ENCODE measurements at places on chromosomes 4 and X.

- no peak for DNase-seq
Observed at GRCh38 chr4:105686571-105686970, 21.9 kb downstream of the INTS12 start.

DNA sequence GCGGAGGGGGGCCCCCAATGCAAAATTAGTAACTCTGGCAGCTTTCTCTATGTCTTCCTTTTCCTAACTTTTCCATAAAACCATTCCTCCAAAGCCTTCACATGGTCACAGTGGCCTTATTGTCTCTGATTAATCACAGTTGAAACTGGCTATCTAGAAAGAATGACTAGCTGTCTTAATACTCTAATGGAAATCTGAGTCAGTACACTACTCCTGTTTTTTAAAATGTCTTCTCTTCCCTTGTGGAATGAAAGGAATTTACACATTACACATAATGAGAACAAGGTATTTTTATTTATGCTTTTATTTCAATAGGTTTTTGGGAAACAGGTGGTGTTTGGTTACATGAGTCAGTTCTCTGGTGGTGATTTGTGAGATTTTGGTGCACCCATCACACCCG, 66.3 kb upstream of the PUDP start:
- no peak for DNase-seq

GRCh38 chrX:23745786-23746185, 2.7 kb upstream of the ACOT9 start:
- no peak for DNase-seq

- DNase-seq = no peak
Observed at GRCh38 chr4:26936284-26937065, 75.8 kb downstream of the STIM2 start.

DNA sequence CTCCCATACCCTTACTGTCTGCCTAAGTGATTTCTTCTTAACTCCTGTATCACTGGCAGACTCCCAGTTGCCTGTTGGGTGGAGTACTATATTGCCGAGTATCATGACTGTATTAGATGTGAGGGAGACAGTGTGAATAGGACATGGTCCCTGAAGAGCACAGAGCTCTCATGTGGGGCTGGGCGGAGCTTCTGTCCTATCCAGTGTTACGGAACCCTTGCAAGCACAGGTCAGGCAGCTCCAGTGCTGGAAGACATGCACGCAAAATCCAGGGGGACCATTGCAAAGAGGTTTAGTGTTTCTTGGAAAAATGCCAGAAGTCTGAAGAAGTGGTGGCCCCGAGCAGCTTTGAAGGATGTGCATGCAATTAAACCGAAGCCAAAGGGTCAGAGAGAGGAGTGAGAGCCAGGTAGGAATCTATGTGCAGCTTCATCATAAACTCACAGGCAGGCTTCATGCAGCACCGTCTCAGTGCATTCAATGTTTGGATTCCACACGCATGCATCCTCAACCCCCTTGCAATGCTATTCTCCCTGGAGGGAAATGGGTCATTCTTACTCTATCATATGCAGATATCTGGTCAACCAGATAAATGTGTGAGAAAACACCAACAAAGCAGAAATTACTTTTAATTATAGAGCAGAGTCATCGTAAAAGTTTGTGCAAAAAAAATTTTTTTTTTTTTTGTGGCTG, 49.7 kb upstream of the DHRSX start:
- no peak for DNase-seq

DNA sequence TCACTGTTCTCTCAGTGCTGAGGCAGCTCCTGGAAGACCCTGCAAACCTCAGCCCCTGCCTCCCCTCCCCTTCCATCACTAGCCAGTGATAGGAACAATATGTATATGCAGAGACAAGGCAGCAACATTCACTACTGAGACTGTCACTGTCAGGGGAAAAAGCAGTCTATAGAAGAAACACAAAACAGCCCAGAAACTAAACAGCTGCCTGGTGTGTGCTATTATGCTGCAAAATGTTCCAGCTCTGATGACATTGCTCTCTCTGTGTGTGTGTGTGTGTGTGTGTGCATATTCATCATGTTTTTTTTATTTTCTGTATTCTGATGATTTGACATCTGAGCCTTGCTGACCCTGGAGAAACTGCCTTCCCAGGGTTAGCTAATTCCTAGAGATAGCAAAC, 147.2 kb downstream of the SPATA18 start:
- no peak for DNase-seq

GRCh38 chrX:555725-556666, 74.6 kb upstream of the SHOX start:
- no peak for DNase-seq

DNA sequence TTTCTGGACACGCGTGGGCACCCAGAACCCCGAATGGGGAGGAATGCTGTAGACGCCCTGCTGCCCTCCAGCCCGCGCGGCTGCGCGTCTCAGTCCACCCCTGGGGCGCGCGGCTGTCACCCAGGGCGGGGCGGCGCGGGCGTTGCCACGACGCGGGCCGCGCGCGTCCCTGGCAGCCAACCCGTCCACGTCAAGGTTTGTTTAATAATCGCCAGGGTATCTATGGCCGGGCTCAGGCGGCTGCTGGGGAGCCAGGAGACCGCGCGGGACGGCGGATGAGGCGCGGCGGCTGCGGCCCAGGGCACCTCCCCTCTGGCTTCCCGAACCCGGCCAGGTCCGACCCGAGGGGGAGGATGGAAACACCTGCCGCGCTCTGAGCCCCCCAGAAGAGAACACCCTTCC, at the start of gene SPATA18:
TSS of gene SPATA18 (plus strand) at position 92 of the 402 bp plus-strand sequence. CDS start 401 bp downstream, outside the sequence.
- peak; percentile 15 for DNase-seq

- no peak for DNase-seq
Observed at GRCh38 chr4:124631760-124632159, 80.8 kb downstream of the ANKRD50 start.

- DNase-seq = no peak
Observed at GRCh38 chr4:150987204-150987603, 27.9 kb downstream of the LRBA start.

- no peak for DNase-seq
Observed at GRCh38 chr4:4923201-4923600, 63.7 kb downstream of the MSX1 start.

DNA sequence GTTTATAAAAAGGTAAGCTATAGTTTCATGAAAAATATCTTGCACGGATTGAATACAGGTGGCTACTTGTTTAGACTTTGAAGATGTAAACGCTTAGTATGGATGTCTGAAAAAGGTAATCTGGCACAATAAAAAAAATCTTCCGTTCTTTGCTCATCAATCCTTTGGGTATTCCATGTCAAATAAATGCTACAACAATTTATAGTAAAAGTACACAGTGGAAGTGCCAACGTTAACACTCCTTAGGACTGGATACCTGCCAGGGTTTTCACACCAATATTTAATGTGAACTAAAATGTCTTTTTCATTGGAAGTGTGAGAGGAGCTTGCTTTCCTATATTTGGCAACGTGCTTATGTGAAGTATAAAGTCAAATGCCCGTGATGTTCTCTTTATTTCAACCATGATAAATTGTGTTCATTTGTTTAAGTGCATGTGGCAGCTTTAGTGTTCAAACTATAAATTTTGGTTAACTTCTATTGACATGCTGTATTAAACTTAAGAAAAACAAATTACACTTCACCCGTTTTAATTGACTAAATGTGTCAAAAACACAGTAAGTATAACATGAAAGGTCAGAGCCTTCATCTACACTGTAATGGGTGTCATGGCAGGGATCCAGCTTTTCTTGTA, 121.7 kb upstream of the HAND2 start:
- no peak for DNase-seq

DNA sequence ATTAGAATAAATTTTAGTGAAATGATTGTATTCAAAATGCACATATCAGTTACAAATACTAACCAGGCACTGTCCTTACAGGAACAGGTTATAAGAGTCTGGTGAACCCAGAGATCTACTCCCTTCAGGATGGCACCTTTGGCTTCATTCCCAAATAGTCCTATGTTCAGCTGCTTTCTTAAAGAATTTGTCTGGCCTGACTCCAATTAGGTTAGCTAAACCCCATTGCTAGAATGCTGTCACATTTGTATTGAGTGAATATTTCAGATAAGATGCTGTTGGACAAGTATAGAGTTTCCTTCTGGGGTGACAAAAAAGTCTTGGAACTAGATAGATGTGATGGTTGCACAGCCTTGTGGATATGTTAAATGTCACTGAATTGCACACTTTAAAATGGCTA, 69.4 kb downstream of the EFHC2 start:
- no peak for DNase-seq

DNA sequence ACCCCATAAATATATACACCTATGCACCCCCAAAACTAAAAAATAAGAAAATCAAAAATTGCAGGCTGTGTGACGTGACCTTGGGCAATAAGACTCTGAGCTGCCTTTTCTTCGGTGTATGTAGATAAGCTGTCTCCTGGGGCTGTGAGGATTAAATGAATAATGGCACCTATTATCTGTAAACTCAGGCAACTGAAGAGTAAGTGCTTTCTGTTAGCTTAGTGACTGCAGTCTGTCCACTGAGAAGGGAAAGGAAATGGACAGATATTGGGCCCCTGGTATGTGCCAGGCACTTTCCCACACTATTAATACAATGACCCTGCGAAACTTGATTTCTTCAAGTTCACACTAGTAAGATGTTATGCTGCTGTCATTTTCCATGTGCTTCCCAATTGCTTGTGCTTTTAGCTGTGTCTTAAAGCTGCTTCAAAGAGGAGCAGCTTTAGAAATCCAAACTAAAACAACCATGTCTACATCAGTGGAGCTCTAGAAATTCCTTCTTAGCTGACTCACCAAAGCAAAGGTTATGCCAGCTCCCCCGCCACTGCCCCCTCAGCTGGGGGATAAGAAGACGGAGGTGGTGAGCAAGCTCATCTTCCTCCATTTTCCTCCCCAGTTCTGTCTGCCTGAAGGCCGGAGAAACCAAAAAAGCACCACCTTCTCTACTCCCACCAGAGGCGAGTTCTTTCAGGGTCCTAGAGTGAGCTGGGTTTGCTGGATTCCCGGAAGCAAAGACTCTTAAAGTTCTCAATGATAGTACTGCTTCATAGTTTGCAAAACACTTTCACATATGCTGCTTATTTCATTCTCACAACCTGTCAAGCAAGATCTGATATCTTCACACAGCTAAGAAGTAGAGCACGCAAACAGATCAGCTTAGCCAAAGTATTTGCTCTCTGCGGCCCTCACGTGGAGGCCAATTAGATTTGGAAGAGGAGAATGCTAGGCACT, 8.8 kb upstream of the DGAT2L6 start:
- no peak for DNase-seq

DNA sequence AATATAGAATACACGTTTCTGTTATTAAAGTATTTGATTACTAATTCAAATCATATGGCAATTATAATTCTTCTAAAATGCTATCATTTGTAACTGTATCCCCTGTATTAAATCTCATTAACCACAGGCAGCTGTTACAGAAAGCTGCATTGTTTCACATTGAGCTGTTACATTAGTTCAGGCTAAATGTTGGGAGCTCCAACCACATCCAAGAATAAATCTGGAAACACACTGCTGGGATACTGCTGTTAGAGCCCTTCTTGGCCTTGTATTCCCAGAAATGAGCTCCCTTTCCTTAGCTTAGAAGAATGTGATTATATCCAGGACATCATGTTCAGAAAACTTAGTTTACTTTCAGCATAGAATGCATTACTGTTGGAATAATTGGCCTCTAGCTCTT, 48.2 kb downstream of the GUCY1B1 start:
- no peak for DNase-seq

- DNase-seq = no peak
Observed at GRCh38 chr4:66639361-66639760, 905.9 kb downstream of the CENPC start.

DNA sequence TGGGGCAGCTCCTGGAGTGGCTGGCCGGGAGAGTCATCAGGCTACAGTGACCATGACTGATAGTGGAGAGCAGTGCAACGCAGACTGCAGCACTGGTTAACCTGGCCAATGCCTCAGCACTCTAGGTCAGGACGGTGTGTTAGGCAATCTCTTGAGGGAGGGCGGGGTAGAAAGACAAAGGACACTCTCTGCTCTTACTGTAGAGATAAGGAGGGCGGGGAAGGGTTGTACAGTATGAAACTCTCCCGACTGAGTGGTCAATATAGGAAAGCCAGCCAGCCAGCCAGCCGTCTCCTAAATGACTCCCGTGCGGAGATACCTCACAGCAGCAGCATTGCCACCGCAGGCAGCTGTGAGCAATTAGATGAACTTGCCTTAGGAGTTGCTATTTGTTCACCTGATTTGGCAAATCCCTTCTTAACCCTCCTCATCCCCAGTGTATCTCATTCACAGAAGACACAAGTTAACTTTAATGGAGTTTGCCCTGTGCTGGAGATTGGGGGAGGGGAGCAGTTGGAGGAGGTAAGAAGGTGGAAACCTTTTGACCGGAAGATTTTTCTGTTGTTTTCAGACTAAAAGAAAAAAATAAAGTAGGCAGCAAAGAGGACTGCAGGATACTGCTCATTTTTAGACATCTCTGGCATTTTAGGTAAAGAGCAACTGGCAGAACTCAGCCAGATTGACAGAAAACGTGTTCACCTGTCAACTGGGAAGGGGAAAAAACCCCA, 330.5 kb downstream of the HNRNPD start:
- no peak for DNase-seq

DNA sequence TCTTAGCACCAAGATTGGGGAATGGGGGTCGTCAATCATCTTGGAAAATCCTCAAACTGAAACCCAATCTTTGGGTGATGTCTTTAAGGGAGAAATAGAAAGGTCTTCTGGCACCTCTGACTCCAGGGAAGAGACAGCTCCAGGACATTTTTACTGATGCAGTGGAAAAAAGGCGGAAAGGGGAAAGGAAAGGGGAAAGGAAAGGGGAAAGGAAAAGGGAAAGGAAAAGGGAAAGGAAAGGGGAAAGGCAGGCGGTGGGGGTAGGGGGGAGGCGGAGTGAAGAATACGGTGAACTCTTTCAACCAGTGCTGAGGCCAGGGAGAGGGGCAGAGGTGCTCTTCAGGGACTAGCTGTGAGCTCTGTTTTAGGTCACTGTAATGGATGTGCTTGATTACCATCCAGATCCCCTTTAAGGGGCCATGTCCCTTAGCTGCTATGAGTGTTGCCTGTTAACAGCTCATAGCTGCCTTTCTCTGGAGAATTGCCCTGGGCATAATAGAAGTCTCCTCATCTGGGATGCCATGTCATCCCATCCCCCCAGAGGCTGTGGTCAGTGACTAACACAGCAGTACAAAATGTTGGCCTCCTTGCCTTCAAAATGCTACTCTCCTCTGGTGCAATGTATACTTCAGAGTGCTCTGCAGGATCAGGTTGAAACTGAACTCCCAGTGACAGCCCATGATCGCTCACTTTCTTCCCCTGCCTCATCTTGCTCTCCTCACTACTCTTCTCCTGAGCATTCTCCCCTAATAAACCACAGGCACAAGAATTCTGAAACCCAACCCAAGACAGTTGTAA, 92.4 kb upstream of the AP1S2 start:
- no peak for DNase-seq

DNA sequence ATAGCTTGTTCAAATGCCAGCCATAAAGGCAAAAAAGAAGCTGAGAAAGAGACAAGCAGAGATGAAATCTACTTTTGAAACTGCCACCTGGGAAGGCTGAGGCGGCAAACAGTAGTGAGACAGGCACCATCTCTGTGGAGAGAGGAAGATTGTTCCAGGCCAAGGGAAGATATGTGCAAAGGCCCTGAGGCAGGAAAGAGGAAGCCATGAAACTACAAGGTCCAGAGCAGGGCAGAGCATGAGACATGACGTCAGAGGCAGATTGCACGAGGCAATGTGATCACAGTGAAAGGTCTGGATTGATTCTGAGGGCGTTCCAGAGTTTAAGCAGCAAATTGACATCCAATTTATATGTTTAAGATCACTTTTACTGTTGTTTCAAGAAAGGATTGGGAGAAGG, 226.1 kb downstream of the QDPR start:
- no peak for DNase-seq

- no peak for DNase-seq
Observed at GRCh38 chr4:156576946-156577345, 394.7 kb downstream of the PDGFC start.

- DNase-seq = no peak
Observed at GRCh38 chr4:74933562-74934015, 673 bp downstream of the PARM1 start.

Measured in progenitor cell of endocrine pancreas (in vitro differentiated cells).